ENCODE measurements at places on chromosomes 3 and 15. TPM values are rescaled to one million over a fixed set of nuclear protein-coding genes. Genes with fewer than 3 reads are reported as not detected.

DNA sequence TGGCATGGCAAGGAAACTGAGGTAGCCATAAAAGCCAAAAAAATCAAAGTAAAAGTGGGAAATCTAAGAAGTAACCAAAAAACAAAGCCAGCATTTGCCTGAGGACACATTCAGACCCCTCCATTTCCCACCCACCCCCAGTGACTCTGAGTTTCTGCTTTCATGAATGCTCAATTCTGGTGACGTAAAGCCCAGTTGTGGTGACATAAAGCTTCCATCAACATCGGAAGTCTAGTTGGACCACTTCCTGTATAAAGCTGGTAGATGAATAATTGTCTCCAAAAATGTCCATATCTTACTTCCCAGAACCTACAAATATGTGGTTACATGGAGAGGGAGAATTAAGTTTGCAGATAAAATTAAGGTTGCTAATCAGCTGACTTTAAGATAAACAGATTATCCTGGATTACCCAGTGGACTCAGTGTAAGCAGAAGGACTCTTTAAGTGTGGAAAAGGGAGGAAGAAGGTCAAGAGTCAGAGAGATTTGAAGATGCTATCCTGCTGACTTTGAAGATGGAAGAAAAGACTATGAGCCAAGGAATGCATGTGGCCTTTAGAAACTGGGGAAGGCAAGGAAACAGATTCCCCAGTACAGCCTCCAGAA, 62.0 kb upstream of the ST3GAL6 start:
- DNase-seq, result no peak

GRCh38 chr3:140541975-140542653, 135.8 kb upstream of the TRIM42 start:
- DNase-seq, result no peak

DNA sequence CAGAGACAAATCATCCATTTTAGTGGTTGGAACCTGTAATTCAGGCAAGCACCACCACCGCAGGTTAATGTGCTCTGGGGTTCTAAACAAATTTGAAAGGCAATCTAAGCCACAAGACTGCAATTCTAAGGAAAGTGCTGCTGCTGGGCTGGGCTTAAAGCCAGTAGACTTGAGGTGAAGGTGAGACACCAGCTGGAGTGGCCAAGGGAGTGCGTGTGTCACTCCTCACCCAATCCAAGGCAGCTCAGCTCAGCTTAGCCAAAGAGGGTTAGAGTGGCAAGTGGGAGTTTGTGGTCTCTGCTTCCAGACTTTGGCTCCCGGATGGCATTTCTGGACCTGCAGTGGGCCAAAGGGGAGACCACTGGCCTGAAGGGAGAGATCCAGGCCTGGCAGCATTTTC, 1655.6 kb downstream of the SI start:
- no peak for DNase-seq

- no peak for DNase-seq
Observed at GRCh38 chr15:50071551-50072258, 47.3 kb downstream of the ATP8B4 start.

GRCh38 chr15:31584195-31584594, 257.6 kb downstream of the KLF13 start:
- no peak for DNase-seq

- DNase-seq, result no peak
Observed at GRCh38 chr3:117306299-117306698, 596.7 kb downstream of the TUSC7 start.

DNA sequence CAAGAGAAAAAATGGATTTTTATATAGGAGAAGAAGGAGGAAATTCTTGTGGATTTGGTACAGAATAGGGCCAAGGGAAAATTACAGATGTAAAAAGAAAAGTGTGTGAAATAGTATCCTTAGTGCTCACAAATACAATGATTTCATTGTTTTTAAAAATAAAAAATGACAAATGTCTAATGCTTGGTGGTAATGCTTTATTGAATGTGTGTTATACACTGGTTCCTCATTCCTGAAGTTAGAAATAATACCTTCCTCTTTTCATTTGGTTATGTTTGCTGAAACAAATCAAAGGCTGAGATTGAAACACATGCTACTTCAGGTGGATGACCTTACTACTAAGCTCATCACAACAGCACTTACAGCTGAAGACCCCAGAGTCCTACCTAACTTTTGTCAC, 37.7 kb upstream of the CCR2 start:
- DNase-seq, result no peak

DNA sequence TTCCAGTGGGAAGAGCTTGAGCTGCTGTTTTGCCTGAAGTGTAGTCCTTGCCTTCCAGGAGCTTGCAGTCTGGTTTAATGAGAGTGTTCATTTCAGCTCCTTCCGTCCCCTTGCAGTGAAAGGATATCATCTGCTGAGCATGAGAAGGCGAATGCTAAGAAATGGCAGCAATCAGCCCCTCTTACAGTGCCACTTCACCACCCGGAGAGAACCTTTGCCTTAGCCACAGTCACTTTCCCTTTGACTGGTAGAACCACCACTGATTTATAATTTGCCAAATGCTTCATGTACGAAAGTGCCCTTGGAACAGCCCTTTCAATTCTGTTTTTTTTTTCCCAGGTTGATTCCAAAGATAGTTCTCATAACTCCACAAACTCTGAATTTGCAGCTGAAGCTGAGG, 11.5 kb downstream of the TATDN2 start:
- no peak for DNase-seq

GRCh38 chr3:142886021-142886420, 2.9 kb downstream of the PCOLCE2 start:
- no peak for DNase-seq

DNA sequence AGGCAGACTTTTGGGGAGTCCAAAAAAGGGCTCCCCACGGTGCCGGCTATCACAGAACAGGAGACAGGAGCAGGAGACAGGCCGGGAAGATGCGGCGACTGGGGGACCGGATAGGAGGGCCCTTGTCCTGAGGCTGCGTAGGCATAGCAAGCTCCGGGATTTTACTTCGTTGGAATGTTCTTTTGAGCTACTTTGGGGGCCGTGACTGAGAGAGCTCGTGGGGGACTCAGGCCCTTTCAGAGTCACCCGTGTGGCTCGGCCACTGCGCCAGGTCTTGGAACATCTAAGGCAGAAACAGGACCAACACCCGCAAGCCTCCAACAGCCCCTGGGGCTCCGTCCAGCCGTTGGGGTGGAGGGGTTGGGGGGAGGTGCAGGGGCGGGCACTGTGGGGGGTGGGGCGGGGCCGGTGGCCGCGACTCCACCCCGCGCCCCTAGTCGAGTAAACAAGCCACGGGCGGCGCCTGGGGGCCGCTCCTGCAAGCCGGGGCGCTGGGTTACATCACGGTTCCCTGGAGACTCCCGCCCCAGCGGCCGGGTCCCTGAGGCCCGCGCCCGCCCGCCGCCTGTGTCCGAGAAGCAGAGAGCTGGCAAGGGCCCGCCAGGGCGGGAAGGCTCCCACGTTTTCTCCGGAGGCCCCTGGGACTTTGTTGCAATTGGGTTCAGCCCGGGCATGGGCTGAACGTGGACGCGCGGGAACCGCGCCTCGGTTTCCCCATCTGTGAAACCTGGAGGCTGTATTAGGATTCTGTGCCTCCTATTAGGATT, 23.3 kb upstream of the C15orf39 start:
- no peak for DNase-seq

DNA sequence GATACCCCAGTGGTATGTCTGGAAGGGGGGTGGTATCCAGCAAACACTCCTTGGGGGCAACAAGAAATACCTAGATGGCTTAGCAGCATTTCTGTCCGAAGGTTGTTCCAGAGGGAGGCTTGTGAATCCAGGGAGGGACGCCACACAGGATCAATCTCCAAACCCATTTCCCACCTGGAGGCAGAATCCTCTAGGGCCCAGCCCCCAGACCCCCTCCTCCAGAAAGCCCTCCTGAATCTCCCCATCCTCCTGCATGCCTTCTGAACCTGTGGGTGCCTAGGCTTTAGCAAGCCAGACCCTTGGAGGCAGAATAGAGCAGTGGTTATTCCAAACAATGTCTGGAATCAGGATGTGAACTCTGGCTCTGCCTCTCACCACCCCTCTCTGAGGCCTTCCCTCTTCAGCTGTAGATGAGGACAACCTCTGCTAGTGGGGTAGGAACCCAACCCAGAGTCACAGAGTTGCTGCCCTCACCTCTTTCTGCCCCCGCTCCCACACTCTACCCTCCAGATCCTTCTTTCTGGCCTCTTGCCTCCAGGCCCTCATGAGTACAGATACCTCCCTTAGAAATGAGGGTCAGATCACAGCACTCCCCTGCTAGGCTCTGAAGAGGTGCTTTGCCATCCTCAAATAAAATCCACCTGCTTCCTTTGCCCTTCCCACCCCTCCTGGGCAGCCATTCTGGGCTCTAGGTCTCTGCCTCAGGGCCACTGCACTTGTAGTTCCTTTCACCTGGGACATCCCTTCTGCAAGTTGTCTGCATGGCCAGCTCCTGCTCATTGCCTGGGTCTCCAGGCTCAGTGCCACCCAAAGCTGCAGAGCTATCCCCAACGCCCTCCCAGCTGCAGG, 8.1 kb downstream of the CISH start:
- no peak for DNase-seq

- no peak for DNase-seq
Observed at GRCh38 chr3:43867436-43868072, 176.8 kb downstream of the ABHD5 start.

IFRD2 gene
- total RNA-seq, result 64.7 TPM

NDN gene
- total RNA-seq, result not detected

TRIP4 gene
- 25.4 TPM for total RNA-seq

FILIP1L gene
- total RNA-seq, result not detected

FANCD2 gene
- 48.6 TPM for total RNA-seq

RHO gene
- not detected for total RNA-seq

TMC3 gene
- not detected for total RNA-seq

FMN1 gene
- total RNA-seq, result 18.2 TPM

BNC1 gene
- total RNA-seq, result not detected

Measured in naive thymus-derived CD4-positive, alpha-beta T cell (primary cell).